Fibroblast of the aortic adventitia (primary cell): ENCODE measurements at places on chromosomes 11 and 22. TPM values are rescaled to one million over a fixed set of nuclear protein-coding genes. Genes with fewer than 3 reads are reported as not detected.
A peak's percentile ranks its signal among the peaks of the same experiment; 100 is the strongest.

- DNase-seq, result no peak
Observed at GRCh38 chr11:116702772-116703385, 69.9 kb downstream of the BUD13 start.

DNA sequence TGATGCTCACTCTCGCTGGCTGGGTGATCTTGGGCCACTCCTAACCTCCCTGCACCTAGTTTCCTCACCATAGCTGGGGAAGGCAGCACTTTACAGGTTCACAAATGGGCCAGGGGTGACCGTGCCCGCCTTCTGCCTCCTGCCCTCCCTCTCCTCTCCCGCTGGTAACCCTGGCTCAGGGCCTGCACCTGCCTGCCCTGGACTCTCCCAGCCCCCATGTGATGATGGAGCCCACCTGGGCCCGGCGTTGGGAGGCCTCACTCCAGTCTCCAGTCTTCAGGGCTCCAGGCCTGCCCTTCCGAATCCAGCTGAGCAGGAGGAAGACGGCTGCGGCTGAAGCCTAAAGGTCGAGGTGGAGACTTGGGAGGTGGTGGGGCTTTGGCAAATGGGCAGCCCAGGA lies 152.9 kb downstream of the CACNA1I start:
- DNase-seq, result no peak

GRCh38 chr11:131465746-131466145 lies 95.3 kb downstream of the NTM start:
- no peak for DNase-seq

GRCh38 chr22:16970446-16970845 lies 37.6 kb downstream of the GAB4 start:
- no peak for DNase-seq

DNA sequence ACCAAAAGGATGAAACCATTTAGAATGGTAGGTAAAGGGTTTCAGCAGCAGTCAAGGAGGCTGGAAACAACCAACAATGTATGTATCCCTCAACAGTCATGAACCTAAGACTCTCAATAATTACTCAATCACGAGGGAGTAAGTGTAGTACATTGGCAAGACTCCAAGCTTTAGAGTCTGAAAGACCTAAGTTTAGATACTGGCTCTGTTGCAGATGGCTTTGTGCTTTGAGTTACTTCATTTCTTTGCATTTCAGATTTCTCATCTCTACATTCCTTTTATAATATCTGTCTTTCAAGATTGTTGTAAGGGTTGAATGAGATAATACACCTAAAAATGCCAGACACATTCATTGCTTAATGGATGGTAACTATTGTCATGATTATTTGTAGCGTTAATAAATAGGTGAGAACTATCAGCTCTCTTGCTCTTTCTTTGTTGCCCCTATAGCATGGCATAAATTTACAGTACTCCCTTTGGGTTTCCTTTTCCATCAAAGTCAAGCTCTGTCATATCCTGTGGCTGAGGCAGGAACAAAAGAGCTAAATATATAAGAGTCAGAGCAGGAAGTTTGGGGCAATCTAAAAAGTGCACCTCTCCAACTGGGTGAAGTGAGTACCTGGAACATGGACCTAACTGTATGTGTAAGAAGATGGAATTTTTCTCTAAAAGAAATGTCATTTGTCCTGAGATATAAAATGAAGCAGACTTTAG lies 228.2 kb upstream of the ZC3H12C start:
- DNase-seq, result peak; percentile 69

DNA sequence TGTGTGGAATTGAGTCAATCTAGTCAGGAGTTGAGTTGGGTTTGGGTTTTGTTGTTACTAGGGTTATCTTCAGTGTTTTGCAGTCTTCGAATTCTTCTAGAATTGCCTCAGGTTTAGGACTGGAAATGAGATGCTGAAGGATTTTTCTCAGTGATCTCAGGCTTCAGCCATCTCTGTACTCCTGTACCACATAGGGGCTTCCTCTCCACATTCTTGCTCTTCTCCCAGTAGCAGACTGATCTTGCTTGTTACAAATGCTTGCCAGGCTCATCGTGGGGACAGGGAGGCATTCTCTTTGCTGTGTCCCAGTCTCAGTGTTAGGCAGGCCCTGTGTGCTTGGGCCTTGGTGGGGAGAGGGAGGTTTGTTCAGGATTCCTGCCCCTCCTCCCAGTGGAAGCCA lies 96.1 kb downstream of the LRRC32 start:
- DNase-seq, result peak; percentile 19

GRCh38 chr11:65427691-65428577 lies 5.3 kb downstream of the NEAT1 start:
- peak; percentile 83 for DNase-seq

Gene TRIM48
- total RNA-seq, result not detected in 2 replicates

Gene TKFC
- total RNA-seq, result 17.6 and 22.6 TPM in 2 replicates

Gene C11orf86
- total RNA-seq, result not detected in 2 replicates

Gene GAB4
- not detected in 2 replicates for total RNA-seq

Gene ALG12
- total RNA-seq, result 8.3 and 19.9 TPM in 2 replicates

Gene UBQLN3
- total RNA-seq, result 0.09 TPM in 1 of 2 replicates, not detected in the other
